Sigmoid colon (tissue), 7 donors: ENCODE measurements at places on chromosomes 2 and 18. TPM values are rescaled to one million over a fixed set of nuclear protein-coding genes. Genes with fewer than 3 reads are reported as not detected.

GRCh38 chr18:42268798-42269197 is 313.8 kb downstream of the PIK3C3 start:
- DNase-seq: no peak

DNA sequence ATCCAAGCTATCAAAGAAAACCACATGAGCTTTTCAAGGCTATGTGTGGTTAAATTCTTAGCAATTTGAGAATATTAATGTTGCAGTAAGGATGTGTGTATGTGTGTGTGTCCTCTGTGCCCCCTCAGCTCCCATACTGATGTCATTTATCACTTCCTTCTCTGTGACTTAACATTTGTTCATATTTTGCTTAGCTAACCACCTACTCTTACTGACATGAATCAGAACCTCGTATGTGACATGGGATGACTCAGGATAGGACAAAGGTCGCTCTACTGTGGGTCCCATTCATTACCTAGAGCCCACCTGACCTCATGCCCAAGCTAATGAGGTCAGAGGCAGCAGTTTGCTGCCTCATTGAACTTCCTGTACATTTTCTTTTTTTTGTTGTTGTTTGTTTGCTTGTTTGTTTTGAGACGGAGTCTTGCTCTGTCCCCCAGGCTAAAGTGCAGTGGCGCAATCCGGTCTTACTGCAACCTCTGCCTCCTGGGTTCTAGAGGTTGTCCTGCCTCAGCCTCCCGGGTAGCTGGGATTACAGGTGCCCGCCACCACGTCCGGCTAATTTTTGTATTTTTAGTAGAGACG is 36.3 kb downstream of the MOGAT1 start:
- no peak for DNase-seq

DNA sequence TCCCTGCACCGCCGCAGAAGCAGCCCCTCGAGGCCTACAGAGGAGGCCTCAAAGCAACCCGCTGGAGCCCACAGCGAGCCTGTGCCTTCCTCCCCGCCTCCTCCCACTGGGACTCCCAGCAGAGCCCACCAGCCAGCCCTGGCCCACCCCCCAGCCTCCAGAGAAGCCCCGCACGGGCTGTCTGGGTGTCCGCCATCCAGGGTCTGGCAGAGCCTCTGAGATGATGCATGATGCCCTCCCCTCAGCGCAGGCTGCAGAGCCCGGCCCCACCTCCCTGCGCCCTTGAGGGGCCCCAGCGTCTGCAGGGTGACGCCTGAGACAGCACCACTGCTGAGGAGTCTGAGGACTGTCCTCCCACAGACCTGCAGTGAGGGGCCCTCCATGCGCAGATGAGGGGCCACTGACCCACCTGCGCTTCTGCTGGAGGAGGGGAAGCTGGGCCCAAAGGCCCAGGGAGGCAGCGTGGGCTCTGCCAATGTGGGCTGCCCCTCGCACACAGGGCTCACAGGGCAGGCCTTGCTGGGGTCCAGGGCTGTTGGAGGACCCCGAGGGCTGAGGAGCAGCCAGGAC is 31.2 kb downstream of the GPC1 start:
- DNase-seq: peak; percentile 59

Gene TEKT4
- not detected for total RNA-seq

GRCh38 chr18:12744103-12744502 is 41.3 kb downstream of the PSMG2 start:
- DNase-seq: no peak

DNA sequence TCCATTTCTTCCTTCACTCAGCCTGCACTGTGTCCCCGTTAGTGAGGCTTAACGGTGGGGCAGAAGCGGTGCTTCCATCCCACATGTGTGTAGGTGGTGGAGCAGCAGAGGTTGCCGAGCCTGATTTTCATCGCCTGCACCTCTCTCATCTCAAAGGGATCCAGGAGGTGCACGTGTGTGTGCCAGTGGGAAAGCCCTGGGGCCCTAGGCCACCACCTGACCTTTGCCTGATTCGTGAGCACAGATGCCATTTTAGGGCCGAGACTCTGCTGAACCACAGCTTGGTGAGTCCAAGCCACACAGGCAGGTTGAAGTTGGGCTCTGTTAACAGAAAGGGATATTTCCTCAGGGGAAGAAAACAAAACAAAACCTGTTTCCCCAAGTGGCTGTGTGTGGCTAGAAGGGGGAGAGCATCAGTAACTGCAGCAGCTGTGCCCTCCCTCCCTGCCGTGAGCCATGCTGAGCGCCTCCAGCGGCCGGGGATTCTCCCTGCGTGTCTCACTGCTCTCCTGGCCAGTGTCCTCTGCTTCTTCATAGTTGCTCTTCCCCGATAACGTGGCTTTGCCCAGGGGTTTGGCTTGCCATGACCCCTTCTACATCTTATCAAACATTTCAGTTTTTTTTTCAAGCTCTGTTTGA is 81.5 kb downstream of the MAPRE2 start:
- no peak for DNase-seq

DNA sequence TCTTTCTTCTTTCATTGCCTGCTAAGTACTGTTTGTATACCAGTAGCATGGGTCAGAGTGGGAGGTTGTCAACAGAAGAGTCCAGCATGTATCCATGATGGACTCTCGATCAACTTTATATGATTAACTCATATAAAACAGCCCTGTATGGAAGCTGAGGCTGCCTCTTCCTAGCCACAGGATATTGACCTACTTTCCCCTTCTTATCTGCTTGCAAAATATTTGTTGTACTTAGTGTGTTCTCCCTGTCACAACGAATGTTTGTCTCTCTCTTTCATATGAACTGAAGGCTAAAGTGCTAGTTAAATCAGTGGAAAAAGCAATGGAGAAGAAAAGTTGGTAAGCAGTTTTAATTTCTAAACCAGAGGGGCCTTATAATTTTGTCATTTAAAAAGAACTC is 17.8 kb downstream of the MYO1B start:
- no peak for DNase-seq

DNA sequence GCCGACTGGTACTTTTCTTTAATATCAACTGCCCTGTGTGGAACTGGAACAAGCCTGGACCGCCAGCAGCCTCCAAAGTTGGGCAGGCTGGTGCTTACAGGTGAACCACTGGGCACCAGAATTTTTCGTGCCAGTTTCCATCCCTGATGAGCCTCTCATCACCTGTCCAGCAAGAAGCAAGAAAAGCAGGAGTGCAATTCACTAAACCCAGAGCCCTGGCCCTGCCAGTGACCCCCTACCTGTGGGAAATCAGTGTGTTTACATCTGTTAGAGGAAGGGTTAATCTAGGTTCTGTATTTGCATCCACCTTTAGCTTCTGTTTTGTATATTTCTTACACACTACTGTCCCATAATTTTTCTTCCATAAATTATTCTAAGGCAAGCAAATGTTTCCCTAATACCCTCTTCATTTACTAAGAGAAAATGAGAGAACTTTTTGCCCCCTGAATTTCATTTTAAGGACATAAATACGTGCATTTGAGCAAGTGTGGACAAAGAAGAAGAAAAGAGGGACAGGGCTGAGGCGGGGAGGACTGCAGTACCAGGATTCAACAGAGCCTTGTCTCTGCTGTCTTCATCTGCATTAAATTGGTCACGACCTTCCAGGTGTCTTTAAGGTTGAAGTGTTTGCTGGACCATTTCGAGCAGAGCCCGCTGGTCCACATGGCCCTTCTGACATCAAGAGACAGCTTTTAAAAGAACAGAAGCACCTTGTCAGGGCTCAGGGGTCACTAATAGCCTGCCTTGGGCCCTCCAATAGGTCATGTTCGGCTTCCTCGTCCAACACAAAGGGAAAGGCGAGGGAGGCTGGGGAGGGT is 763.1 kb downstream of the BCL11A start:
- DNase-seq: no peak

DNA sequence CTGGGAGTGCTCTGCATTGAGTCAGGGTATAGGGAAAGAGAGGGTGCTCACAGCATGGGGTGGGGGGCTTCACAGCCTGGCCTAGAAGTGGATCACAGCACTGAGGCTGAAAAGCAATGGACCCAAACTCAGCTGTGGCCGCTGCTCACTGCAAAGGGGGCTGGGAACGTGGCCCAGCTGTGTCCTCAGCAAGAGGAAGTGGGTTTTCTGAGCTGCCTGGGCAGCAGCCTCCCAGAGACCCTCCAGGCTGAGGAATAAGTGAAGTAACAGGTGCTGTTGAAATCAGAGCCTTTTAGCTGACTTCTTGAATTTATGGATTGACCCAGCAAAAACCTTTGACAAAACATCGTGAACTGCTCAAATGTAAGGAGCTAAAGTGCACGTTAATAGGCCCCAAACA is 35.2 kb downstream of the PTGR3 start:
- no peak for DNase-seq

DNA sequence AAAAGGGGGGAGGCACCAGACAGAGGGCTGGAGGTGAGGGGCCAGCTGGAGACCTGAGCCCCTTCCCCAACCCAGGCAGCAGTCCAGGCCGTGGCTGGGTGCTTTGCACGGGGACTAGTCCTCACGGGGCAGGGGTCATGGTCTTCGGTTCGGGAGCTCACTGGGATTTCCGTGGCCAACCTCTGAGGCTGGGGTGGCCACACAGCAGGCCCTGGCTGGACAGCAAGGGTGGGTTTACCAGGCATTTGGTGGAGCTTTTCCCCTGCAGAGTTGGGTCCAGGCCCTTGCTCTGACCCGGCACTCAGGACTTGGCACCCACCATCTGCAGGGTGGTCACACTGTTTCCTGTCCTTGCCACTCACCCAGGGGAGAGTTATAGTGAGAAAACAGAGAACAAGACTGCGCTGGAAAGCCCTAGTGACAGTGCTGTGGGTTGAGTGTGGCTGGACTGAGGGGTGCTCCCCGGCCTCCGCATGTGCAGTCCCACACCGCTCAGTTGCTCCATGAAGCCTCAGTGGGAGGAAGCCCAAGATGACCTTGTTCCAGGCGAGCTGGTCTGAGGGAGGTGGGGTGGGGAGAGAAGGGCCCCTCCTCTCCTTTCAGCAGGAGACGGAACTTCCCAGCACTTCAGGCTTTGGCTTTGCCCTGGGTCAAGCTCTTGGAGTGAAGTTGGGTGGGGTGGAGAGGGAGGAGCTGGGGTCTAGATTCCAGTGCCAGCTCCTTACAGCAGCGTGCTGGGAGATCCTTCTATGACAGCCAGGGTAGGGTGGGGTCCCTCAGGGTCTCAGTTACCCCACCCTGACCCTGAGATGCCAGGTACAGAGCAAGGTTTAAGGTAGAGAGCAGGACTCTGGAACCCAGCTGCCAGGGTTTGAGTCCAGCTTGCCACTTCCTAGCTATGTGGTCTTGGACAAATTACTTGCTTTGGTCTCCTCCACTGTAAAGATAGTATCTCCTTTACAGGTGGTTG is 219.8 kb downstream of the DYSF start:
- DNase-seq: no peak

DNA sequence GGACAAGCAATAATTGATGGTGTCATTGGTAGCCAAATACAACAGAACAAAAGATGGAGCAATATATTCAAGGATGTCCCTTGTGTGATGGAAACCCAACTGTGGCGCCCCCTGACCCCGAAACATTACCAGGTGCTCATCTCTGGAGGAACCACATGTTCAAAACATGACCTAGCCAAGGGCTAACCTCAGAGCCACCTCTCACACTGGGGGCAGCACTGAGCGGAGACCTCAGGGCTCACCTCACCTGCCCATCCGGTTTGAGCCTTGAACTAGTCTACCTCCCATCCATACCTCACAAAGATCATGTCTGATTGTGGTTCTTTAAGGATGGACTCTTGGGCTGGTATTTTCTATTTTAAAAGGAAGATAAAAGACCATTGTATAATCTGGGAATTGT is 314.4 kb upstream of the CDH7 start:
- DNase-seq: no peak

Gene HPCAL1
- 46.0 TPM for total RNA-seq

DNA sequence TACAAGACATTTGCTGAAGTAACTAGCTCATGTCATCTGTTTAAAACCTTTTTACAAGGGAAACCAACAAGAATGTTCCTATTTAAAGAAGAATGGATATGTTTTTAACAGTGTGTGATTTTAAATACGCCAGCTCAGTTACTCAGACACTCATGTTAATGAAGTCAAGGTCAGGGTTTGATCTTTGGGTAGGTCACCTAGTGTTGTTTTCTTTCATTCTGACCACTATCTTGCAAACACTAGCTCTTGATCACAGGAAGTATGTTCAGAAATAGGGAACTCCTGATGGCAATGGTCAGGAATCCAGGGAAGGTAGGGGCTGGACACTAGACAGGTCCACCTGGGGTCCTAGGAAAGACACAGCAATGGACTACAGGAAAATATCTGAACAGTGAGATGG is 116.7 kb downstream of the CPS1 start:
- no peak for DNase-seq

- DNase-seq: no peak
These were observed 17.6 kb upstream of the TMEM247 start for GRCh38 chr2:46461709-46462171.
